ENCODE measurements at places on chromosomes 7 and 10. TPM values are rescaled to one million over a fixed set of nuclear protein-coding genes. Genes with fewer than 3 reads are reported as not detected.
A peak's percentile ranks its signal among the peaks of the same experiment; 100 is the strongest.

The CNTNAP2 gene
- total RNA-seq = 15.1 TPM

The AZGP1 gene
- total RNA-seq = 0.75 TPM

The INSYN2A gene
- under 0.01 TPM for total RNA-seq

The TNS3 gene
- 41.2 TPM for total RNA-seq

The SLC16A9 gene
- 10.4 TPM for total RNA-seq

The GARIN1A gene
- 0.17 TPM for total RNA-seq

The FFAR4 gene
- not detected for total RNA-seq

The ELN gene
- not detected for total RNA-seq

The FXYD4 gene
- total RNA-seq = not detected

The ESYT2 gene
- 54.1 TPM for total RNA-seq

The TRIM73 gene
- total RNA-seq = 0.48 TPM

The STAM gene
- 29.6 TPM for total RNA-seq

DNA sequence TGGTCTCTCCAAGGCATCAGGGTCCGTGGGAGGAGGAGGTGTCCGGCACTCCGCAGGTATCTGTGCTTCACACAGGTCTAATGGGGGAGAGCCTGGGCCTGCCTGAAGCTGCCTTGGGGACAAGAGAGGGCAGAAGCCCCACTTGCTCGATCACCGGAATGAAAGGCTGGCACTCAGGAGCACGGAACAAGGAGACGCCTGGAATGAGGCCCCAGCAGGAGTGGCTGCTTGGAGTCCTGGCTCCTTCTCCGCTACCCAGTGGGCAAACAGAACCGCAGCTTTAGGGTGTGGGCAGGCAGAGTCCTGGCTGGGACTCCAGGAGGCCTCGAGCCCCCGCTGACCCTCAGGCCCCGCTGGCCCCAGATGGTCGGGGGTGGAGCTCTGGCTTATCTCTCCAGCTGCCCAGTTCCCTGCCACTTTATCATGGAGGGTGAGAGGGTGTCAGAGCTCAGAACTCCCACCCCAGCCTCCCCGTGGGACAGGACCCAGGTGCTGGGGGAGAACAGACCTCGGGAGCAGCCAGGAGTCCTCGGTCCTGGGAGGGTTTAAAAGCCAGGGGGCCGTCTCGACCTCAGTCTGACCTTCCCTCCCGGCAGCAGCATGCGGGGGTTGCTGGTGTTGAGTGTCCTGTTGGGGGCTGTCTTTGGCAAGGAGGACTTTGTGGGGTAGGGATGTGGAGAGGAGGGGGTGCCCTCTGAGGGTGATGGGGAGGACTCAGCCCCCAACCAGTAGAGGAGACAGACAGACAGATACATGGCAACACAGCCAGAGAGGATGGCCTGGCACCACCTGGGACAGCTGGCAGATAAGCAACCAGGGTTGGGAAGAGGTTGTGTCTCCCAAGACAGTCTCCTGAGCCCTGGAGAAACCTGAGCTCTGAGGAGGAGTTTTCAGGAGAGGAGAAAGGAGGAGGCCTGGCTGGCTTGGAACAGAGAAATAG lies at the start of gene CPA1:
Gene CPA1 (plus strand): TSS at position 574 of the 940 bp plus-strand sequence. CDS start 27 bp downstream, at position 601.
- no peak for DNase-seq

DNA sequence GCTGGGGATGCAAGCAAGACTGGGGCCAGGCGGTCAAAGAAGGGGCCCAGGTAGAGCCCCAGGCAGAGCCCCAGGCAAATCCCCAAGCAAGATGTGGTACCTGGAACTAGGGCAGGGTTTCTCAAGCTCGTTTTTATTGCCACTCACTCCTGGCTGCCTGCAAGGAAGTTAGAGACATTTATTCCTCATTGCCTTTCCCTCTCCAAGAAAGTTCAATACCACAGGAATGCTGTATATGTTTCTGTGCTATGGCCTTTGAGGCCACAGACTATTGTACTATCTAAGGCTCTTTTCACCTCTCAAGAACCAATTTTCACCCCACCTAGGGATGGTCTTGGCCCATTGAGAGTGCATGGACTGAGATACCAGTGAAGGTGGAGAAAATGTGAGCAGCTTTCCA lies 71.3 kb downstream of the TACC2 start:
- no peak for DNase-seq

DNA sequence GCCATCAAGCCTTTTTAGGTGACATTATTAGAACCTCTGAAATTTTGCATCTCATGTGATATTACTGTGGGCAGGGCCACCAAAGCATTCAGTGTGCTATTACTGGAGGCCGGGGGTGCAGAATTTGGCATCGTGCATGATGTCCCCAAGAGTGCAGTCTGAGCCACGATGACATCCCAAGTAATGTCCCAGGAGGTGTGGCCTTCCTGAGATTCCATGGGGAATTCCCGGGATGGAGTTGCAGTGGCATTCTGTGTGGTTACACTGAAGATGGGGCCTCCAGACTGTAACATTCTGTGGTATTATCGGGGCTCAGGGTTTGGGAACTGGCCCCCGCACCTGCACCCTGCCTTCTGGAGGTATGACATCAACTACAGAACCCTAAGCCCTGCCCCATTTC lies 9.1 kb downstream of the LDB3 start:
- no peak for DNase-seq

DNA sequence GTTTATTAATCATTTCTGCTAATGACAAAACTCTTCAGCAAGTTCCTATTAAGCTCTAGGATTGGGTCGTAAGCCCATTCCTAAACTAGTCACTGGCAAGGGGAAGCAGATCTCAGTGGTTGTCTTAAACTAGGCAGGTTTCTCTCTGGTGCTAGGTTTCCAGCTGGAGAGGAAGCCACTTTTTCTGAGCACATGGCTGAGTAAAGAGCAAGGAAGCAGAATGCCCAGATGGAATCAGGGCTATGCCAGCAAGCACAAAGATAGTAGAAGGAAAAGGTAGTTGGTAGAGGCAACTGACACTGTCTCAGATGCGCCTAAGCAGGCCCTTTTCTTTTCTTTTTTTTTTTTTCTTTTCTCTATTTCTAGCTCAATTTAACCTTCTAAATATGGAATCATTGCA lies 224.9 kb downstream of the EXOC4 start:
- DNase-seq = no peak

DNA sequence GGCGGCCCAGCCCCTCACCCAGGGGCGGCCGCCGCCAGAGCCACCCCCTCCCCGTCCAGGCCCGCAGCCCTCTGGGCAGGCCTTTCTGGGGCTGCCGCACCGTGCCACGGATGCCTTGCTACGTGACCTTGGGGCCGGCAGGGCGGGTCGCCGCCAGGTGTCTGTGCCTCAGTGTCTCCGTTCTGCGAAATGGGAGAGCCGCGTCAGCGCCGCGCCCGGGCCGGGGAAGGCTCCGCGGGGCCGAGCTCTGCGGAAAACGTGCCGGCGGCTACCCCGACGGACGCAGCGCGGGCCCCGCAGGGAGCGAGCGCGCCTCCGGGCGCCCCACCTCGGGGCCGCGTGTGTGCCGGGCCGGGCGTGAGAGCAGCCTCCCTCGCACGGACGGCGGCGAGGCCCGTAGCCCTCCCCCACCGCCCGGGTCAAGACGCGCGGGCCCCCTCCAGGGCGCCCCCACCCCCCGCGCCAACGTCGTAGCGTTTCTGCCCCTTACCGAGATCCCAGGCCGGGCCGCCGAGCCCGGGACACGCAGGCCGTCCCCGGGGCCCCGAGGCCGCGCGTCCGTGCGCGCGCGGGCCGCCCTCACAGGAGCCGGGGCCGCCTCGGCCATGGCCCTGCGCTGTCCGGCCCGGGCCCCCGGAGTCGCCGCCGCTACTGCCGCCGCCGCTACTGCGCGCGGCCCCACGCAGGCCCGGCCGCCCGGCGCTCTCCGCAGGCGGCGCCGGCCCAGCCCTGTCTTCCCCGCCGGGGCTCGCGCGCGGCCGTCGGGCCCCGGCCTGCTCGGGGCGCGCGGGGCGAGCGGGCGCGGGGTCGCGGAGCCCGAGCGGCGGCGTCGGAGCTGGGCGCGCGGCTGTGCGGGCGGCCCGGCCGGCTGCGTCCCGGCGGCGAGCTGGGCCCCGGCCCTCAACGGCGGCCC lies 1.1 kb downstream of the ZNF777 start:
- no peak for DNase-seq

- DNase-seq = no peak
These were observed 19.1 kb downstream of the PLCE1 start for GRCh38 chr10:94012834-94013233.

GRCh38 chr7:143046426-143046851 lies 5.7 kb upstream of the OR6V1 start:
- no peak for DNase-seq

DNA sequence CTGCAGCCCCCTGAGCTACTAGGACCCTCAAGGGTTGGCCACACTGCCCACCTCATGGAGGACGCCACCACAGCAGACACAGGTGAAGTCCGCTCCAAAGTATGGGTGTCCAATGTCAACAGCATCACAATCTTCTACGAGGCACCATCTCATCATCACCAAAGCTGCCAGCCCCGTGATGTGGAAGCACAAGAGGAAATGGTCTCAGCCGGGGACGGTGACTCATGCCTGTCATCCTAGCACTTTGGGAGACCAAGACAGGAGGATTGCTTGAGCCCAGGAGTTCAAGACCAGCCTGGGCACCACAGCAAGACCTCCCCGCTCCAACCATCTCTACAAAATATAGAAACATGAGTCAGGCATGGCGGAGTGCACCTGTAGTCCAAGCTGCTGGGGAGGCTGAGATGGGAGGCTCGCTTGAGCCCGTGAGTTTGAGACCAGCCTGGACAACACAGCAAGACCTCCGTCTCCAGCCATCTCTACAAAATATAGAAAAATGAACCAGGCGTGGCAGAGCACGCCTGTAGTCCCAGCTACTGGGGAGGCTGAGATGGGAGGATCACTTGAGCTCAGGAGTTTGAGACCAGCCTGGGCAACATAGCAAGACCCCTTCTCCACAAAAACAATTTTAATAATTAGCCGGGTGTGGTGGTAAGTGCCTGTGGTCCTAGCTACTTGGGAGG lies 48.8 kb upstream of the MYL10 start:
- DNase-seq = no peak

DNA sequence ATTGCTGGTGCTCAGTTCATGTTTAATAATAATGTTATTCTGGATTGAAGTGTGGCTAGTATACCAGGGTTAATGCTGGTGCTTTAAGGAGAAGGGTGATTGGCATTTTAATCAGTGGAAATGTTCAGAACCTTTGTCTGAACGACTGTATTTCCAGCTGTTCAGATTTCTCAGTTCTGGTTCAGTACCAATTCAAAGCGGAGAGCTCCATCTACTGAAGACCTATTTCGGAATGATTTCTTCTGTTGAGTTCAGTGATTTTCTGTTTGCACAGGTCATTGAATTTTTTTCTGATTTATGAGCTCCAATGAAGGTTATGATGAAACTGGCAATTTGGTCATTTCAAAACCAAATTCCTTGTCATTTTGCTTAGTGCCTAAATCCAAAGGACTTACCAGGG lies 160.1 kb downstream of the EXOC4 start:
- no peak for DNase-seq

- no peak for DNase-seq
These were observed 157.9 kb upstream of the CSTF2T start for GRCh38 chr10:51857305-51857704.

DNA sequence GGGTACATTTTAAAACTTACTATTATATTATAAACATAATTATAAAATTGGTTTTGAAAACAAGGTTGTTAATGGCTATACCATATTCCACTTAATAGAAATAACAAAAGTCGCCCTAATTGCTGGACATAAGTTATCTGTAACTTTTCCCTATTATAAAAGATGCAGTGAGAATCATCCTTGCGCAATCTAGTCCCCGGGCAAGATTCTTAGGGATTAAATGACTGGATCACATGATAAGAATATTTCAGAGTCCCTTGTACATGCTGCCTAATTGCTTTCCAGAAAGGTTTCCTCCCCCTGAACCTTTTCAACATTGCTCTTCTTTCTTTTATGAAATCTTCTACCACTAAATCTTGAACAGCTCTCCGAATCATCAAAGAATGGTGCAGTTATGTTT lies 479.8 kb upstream of the MKI67 start:
- DNase-seq = no peak

DNA sequence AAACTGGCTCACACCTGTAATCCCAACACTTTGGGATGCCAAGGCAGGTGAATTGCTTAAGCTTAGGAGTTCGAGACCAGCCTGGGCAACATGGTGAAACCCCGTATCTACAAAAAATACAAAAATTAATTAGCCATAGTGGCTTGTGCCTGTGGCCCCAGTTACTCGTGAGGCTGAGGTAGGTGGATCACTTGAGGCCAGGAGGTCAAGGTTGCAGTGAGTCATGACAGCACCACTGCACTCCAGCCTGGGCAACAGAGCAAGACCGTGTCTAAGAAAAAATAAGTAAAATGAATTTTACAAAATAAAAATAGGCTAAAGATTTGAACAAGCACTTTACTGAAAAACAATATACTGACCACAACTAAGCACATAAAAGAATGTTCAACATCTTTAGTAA lies 9.8 kb upstream of the ORC5 start:
- DNase-seq = no peak

- DNase-seq = peak; percentile 77
These were observed 13.0 kb upstream of the CHST15 start for GRCh38 chr10:124106241-124106879.

DNA sequence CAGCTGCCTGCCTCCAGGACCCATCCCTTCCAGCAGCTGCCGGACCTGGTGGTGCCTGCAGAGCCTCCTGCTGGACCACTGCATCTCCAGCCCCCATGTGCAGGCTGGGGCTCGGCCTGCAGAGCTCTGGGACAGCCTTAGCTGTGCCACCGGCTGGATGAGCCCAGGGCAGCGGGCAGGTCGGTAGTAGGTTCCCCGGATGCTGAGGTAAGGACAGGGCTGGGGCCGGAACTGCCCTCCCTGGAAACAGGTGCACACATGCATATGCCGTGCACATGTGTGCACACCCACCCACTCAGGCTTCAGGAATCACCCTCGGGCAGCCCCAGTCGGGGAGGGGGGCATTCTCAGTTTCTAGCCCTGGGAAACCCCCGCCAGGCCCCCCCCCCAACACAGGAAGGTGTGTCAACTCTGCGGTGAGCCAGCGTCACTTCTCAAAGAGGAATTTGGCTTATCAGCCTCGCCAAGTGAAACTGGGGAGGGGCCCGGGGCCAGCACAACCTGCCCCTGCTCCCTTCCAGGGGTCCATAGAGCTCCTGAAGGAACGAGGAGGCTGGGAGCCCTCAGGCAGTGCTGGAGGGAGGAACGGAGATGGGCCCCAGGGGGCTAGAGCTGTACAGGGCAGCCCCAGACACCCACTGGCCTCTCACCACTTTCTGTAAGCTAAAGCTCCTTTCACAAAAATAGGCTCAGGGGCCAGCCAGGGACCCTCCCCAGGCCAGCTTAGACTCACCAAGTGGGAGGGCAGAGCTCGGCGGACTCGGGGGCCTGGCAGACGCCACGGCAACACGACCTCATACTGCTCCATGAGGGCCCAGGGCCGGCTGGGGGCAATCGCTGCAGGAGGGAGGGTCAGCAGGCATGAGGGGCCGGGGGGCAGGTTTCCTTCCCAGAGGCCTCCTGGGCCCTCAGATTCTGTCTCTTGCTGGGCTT lies 1.7 kb downstream of the ADAM8 start:
- no peak for DNase-seq

Measured in kidney epithelial cell (primary cell).